ENCODE measurements at places on chromosomes 16 and 17.

GRCh38 chr17:4043862-4044261 lies 79.6 kb upstream of the ATP2A3 start:
- DNase-seq, result peak; percentile 59

GRCh38 chr17:76528528-76529223 lies 8.8 kb downstream of the CYGB start:
- no peak for DNase-seq

- DNase-seq, result no peak
Measured at GRCh38 chr17:77826132-77826873, 132.2 kb upstream of the TNRC6C start.

GRCh38 chr16:19196871-19197270 lies 28.8 kb downstream of the SYT17 start:
- no peak for DNase-seq

DNA sequence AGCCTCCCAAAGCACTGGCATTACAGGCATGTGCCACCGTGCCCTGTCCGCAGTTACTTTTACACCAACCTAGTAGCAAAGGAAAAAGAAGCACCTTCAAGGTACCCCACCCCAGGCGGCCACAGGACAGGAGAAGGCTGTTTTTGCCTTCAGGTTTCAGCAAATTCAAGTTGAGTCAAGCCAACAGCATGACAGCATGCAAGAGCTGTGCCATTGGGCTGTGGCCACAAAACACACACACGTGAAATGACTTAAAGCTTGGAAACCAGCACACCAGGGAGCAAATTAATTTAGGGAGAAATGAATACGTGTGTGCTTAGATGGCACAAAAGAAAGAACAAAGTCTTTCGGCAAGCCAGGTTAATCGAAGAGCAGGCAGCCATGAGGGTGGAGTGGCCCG lies 39.7 kb downstream of the ERCC4 start:
- no peak for DNase-seq

DNA sequence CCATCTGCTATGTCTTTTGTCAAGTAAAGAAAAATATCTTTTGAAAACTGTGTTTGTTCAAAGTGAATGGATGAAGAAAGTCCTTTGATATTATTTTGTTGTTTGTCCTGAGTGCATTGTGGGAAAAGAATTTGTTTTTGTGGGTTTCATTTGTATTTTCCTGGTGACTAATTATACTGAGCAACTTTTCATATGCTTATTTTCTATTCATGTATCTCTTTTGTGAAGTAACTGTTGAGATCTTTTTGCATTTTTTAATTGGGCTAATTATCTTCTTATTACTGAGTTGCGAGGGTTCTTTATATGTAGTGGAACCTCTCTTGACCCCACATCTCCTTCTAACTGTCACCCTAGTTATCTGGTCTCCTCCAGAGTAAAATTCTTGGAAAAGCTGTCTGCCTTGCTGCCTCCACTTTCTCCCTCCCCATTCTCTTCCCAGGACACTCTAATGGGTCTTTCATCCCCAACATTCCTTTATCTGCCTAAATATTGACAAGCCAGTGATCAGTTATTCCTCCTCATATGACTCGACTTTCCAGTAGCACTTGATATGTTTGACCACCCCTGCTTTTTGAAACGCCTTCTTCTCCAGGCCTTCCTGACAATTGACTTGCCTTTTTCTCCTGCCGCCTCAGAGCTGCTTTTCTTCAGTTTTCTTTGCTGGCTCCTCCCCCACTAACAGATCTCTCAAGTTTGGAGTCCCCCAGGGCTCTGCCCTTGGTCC lies 117.6 kb upstream of the HAS3 start:
- no peak for DNase-seq

Measured in CD4-positive, alpha-beta T cell treated with Interleukin-15 for 1 hour (primary cell).